Ascending aorta (tissue), 2 donors: ENCODE measurements at places on chromosomes 4 and X.

DNA sequence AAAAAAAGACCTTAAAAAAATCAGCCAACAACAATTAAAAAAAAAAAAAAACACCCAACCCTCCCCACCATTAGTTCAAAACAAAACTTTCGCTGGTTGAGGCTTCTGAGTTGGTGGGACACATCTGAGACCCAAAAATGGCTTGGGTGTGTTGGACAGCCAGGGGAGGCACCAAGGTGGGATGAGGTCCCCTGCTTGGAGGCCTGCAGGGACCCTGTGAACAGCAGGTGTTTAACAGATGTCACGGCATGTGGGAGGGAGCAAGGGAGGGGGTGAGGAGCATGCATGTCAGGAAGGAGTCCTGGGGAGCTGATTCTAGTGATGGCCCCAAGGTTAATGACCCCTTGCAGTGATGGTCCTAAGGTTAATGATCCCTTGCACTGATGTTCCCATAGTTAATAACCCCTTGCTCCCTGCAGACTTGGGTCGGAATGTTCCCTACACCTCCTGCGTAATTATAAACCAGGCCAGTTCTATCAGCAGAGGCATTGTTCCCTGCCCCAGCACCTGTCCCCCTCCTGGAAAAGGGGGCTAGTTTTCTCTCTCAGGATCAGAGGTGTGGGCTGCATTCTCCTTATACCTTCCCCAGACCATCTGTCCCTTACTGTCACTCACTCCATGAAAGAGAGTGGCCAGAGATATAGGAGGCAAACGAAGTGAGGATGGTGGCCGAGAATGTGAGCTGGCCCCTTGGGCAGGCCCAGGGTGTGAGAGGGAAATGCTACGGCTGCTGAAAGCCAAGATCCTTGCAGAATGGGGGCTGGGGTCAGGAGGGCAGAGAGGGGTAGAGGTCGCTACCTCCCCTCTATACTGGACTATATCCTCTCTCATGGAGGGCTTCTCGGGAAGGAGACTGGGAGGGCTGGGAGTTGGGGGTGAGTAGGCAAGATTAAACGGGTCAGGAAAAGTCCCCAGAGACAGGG lies 2.3 kb upstream of the FOXP3 start:
- no peak for DNase-seq

DNA sequence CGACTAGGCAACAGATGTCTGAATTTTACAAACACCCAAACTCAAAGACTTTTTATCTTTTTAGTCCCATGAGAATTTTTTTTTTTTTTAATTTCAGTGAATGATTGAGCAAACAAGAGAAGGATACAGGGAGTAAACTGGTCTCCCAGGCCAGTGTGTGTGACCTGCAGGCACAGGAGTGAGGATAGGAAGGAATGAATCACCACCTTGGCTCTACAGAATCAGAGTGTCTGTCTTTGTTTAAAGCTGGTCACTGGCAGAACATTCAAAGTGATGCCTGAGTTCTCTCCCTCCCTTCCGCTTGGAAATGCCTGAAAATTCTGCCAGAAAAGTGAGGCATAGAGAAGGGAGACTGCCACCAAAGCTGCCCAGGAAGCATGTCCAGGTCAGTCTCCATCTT lies 69.5 kb downstream of the PARM1 start:
- DNase-seq = no peak

GRCh38 chr4:110753466-110753865 lies 130.6 kb upstream of the PITX2 start:
- no peak for DNase-seq

DNA sequence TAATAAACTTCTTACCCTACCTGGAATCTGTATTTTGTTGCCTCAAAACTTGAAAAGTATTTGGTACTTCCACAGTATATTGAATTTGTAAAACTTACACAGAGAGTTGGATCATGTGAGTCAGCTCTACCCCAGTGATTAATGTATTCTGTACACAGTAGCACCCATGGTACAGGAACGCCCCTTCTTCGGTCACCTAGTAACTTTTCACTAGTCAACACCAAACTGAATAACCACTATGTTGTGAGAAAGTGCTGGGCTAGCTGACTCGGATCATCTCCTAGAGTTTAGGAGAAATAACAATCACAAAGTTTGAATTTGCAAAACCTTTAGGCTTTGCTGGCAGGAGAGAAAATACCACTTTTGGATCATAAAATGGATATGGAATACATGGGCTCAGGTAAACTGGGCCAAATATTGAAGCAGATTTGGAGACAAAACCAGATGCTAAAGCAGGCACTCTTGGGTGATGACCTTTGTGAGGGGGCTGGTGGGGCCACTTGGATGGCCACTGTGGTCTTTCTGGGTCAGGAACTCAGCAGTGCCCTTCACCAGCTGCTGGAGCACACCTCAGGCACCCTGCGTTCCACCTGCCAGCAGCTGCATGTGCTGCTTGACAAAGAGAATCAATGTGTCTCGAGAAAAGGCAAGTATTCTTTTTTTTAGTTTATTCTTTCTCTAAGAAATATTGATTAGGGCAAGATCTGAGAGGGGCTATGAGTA lies at the start of gene DTHD1:
DTHD1 (plus strand) TSS at position 233 of the 723 bp plus-strand sequence; CDS start at position 376, 143 bp downstream.
- DNase-seq = no peak

- DNase-seq = no peak
These were observed 327.8 kb downstream of the ARHGAP10 start for GRCh38 chr4:148059617-148060180.
